Testis (tissue), 5 donors: ENCODE measurements at places on chromosomes 3 and 15.
A peak's percentile ranks its signal among the peaks of the same experiment; 100 is the strongest.

- no peak for DNase-seq
Measured at GRCh38 chr3:178562143-178562946, 26.1 kb downstream of the KCNMB2 start.

DNA sequence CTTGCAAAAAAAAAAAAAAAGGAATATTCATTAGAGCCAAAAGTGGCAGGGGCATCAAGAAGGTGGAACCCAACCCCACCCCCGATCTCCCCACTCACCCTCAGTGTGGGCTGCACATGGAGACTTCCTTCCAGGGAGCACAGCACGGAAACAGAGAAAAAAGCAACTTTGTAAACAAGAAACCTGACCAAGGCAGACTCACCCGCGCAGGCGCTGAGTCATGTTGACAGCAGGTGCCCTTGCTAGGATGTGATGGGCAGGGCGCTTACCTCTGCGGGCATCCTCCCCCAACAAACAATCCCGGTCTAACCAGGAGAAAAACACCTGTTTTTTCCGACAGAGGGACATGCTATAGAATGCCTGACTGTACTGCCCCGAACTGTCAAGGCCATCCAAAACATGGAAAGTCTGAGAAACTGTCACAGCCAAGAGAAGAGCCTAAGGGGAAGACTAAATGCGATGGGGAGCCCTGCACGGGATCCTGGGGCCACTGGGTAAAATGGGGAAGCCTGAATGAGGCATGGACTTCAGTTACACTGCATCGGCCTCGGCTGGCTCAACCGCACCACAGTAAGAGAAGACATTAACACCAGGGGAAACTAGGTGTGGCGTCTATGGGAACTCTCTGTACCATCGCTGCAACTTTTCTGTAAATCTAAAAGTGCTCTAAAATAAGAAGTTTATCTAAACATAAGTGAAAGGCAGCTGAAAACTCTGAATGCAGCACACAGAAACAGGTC lies 66.7 kb upstream of the GATA2 start:
- DNase-seq = peak; percentile 43

DNA sequence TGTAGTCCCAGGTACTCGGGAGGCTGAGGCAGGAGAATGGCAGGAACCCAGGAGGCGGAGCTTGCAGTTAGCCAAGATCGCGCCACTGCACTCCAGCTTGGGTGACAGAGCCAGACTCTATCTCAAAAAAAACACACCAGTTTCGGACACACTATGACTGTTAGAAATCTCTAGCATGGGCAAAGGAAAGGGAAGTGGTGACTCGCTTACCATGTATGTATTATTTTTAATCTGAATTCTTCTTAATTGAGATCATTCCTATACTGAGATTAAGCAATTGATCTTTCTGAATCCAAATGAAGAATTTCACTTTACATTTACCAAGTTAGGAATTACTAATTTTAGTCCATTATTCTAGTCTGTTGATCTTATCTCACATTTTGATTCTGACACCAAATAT lies 459.2 kb upstream of the ALCAM start:
- no peak for DNase-seq

- no peak for DNase-seq
Measured at GRCh38 chr3:73504239-73504638, 120.5 kb downstream of the PDZRN3 start.

GRCh38 chr15:79773128-79773527 lies 123.7 kb downstream of the MTHFS start:
- no peak for DNase-seq

DNA sequence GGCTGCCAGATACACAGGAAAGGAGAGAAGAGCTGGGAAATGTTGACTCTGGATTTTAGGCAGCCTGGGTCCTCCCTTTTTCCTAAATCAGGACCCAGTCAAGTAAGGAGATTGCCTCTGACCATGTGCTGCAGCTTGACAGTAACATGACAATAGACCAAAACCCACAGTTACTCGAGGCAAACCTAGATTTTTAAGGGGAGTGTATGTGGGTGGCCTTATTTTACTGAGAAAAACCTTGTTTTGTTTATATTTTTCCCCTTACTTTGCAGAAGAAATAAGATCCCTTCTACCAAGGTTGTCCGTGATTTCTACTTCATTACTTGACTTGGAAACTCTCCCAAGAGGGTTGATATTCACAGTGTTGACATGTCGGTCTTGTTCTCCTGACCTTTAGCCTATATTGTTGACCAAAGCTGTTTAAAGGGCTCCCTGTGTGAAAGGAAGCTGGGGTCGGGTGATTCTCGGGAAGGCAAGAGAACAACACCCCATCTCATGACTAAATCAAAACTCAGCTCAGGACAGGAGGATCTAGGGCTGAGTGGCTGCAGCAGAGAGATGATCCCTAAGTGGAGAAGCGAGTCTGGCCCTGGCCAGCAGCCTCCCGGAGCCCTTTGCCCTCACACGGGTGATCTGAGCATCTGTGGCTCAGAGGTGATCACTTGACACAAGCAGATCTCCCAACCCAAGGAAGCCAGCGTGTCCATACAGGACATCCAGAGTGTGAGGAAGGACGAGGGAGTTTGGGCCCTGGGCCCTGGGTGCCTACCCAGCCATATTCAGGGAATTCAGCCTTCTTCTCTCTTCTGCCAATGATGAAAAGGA lies 31.0 kb upstream of the SLCO2A1 start:
- DNase-seq = peak; percentile 11

- no peak for DNase-seq
Measured at GRCh38 chr3:112377568-112378071, 44.7 kb downstream of the CD200 start.

GRCh38 chr3:146065573-146066006 lies 95.4 kb downstream of the PLOD2 start:
- peak; percentile 34 for DNase-seq

- DNase-seq = peak; percentile 82
Measured at GRCh38 chr15:93030430-93031102, 58.4 kb downstream of the RGMA start.

- no peak for DNase-seq
Measured at GRCh38 chr15:67472957-67473356, 48.0 kb upstream of the C15orf61 start.

DNA sequence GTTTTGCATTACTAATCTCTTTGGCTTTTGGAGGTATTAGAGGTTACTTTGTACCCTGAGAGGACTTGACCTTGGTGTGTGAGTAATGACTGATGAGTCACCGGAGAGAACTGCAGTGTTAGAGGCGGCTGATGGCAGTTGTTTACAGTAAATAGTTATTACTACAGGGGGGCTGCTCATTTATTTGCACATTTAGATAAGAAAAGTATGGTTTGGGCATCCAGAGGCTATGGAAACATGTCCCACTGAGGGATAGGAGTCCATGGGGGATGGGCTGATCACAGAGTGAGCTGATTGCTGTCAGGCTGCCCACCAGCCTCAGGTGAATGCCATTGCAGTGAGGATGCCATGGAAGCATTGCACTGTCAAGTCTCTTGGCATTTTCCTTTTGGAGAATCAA lies 17.3 kb upstream of the STAC start:
- no peak for DNase-seq
